Head of caudate nucleus (tissue), 42 donors: ENCODE measurements at places on chromosomes 1 and 21.

DNA sequence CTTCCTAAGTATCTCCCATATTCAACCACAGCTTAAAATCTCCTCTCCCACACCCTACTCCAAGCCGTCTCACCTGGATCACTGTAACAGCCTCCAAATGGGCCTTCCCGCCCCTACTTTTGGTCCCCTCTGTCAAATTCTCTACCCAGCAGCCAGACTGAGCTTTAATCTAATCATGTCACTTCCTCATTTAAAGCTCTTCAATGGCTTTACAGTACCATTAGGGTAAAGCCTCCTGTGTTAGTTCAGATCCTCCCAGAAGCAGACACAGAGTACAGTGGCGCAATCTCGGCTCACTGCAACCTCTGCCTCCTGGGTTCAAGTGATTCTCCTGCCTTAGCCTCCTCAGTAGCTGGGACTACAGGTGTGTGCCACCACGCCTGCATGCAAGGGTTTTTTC, 46.8 kb upstream of the PSEN2 start:
- DNase-seq: no peak

- no peak for DNase-seq
Observed at GRCh38 chr1:186155594-186155993, 219.5 kb downstream of the TPR start.

DNA sequence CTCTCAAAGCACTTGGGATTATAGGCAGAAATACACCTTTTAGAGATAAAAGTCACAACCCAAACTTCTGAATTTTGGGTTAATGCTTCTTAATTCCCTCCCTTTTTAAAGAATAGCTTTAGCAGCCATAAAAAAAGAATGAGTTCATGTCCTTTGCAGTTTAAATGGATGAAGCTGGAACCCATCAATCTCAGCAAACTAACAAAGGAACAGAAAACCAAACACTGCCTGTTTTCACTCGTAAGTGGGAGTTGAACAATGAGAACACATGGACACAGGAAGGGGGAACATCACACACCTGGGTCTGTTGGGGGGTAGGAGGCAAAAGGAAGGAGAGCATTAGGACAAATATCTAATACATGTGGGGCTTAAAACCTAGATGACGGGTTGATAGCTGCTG, 55.8 kb downstream of the SLC27A3 start:
- no peak for DNase-seq

DNA sequence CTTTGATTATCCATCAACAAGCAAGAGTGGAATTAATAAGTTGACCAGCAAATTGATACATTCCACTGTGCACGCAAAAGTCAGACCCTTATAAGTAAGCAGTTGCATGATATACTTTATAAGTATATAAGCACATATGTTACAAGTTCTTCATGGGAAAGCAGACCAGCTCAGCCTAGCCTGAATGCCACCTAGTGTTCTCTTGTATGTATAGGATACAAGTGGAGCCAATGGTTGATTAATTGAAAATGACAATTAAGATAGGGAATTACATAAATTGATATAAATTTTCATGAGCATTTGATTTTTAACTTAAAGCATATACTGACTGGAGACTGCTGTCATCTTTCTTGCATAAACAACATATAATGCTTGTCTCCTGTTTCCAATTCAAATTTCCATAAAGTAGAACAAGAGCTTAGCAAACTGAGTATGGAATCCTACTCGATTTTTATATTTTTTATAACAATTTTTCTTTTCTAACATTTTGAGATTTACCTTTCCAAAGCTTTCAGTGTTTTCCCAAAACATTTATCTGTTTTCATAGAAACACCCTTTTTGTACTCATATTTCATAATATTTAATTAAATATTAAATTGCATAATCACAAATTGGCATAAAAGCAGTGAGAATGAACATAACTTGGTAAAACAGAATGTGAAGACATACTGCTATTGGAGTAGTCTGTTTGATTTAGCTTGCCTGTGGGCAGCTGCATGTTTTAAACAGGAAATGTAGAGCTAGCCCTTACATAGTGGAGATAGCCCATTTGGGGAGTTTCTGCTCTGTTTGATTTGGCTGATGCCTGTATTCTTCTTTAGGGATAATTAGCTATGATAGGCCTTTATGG, 62.8 kb downstream of the MAGI3 start:
- peak; percentile 43 for DNase-seq

DNA sequence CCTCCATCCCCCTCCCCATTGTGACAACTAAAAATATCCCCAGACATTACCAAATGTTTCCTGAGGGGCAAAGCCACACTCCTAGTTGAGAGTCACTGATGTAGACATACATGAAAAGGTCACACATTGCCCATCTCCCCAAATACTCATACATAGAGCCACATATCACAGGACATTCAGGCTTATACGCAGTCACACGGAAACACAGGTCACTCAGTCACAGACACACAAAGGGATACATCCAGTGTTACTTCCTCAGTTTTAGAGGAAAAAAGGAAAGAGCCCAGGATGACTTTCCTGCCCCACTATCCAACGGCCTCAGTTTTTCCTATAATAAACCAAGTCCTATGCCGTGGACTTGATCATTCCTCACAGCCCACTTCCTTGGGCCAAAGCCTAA, 1.9 kb downstream of the SLC39A1 start:
- no peak for DNase-seq

GRCh38 chr1:159307346-159308020, 5.3 kb downstream of the FCER1A start:
- DNase-seq: no peak

DNA sequence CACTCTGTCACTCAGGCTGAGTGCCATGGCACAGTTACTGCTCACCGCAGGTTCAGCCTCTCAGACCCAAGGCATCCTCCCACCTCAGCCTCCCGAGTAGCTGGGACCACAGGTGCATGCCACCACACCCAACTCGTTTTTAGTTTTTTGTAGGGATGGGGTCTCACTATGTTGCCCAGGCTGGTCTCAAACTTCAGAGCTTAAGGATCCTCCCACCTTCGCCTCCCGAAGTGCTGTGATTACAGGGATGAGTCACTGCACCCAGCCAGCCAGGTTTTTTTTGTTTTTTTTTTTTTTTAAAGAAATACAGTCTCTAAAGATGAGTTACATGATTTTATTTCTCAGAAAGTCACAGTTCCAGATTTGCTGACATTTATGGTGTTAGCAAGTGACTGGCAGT, 29.0 kb downstream of the BACE2 start:
- peak; percentile 11 for DNase-seq

GRCh38 chr1:226664413-226665101, 74.5 kb downstream of the ITPKB start:
- no peak for DNase-seq

- peak; percentile 50 for DNase-seq
Observed at GRCh38 chr1:27527223-27527889, 37.4 kb upstream of the WASF2 start.

- no peak for DNase-seq
Observed at GRCh38 chr1:90768098-90768497, 51.0 kb upstream of the BARHL2 start.

GRCh38 chr1:56816264-56816663, 2.9 kb downstream of the FYB2 start:
- no peak for DNase-seq
